ENCODE measurements at places on chromosomes 7 and 10.

- no peak for DNase-seq
These were observed 129.3 kb downstream of the GLI3 start for GRCh38 chr7:42107484-42108240.

GRCh38 chr10:131081786-131082185, 229.7 kb downstream of the TCERG1L start:
- DNase-seq = no peak

DNA sequence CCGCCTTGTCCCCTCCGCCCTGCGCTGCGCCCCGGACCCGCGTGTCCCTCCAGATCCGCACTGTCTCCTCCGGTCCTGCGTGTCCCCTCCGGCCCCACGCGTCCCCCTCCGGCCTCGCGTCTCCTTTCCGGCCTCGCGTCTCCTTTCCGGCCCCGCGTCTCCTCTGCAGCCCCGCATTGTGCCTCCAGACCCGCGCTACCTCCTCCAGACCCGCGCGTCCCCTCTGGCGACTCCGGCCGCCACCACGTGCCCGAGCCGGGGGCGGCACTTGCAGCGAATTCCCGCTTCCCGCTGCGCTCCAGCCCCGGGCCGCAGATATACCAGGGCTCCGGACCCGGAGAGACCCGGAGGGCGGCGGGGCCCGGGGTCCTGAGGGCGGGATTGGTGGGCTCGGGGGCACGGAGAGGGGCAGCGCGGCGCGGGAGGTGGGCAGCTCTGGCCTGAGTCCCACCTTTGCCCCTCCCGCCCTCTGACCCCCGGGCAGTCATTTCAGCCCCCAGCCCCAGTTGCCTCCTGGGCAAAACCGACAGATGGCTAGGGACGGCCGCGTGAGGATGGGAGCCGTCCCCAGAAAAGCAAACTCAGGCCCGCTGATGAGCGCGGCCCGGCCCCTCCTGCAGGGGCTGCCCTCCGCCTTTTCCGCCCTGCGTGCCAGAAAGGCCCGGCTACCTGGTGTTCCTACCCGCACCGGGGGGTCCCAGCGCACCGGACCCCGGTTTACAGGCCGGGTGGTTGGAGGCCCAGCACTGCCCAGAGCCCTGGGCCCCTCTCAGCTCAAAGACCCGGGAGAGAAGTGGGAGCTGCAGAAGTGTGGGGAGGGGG, 56.5 kb downstream of the RBM17 start:
- no peak for DNase-seq

DNA sequence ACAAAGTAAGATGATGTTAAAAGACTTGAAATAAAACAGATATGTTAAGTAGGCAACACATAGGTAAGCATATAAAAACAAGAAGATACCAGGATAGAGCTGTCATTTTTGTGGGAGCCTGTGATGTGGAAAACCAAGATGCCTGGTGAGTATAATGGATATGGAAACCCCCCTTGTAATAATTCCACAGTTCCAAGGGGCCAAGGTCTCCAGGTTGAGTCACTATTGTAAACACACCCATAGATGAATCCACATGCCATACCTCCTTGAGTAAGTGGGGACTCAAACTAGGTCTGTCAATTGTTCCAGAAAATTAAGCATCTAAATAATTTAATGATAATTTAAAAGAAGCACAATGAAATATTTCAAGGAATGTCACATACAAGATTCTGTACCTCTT, 15.9 kb downstream of the CAV1 start:
- no peak for DNase-seq

GRCh38 chr7:111987886-111988285, 218.3 kb downstream of the DOCK4 start:
- DNase-seq = no peak

DNA sequence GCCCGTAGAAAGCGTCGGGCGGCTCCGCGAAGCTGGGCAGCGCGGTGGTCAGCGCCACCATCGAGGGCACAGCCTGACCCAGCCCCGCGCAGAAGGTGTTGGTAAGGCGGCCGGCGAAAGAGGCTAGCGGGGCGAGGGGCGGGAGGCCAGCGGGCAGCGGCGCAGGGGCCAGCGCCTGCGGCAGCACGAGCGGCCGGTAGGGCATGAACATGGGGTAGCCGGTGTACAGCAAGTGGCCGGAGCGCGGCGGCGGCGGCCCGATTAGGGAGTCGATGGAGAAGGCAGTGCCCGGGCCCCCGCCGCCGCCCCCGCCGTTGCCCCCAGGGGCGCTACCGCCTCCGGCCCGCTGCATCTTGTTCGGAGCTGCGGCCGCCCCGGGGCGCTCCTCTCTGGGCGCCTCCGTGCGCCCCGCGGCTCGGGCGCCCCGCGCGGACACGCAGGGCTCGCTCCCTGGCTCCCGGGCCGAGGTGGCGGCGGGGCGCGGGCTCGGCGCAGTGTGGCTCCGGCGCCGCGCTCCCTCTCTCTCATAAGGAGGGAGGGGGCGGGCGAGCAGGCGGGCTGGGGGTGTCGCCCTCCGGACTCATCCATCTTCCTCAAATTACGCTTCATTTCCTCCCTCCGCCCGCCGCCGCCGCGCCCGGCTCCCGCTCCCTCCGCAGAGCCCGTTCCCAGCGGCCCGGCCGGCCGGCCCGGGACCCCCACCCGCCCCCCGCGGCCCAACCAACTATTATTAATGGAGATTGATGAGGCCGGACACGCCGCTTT, at the start of gene GBX1:
GBX1 (minus strand) TSS at position 498 of the 765 bp plus-strand sequence; CDS start at position 352, 146 bp downstream.
- no peak for DNase-seq

DNA sequence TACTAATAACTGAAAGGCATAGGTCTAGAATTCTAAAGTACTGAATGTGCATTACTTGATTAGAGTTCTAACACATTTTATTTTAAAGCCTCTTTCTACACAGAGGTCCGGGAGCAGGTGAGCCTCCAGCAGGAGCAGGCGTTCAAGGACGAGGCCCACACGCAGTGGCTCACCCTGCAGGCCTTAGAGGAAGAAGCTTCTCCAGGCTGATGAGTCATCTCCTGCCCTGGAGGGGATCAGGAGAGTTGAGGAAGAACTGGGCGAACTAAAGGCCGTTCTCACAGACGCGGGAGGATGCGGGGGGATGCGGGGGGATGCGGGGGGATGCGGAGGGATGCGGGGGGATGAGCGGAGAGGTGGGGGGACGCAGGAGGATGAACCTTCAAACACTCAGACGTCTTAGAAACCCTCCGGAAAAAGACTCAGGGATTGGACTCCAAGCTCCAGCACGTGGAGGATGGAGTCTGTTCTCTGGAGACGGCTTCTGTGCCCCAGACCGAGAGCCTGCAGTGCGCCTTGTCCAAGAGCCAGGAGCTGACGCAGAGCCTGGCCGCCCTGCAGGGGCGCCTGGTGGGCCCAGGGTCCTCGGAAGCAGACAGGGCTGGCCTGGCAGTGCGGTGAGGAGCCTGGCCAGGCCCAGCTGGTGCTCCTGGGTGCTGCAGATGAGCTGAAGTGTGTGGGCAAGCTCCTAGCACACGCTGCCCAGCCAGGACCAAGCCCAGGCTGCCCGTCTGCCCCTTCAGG, 433.7 kb upstream of the TPK1 start:
- DNase-seq = no peak

DNA sequence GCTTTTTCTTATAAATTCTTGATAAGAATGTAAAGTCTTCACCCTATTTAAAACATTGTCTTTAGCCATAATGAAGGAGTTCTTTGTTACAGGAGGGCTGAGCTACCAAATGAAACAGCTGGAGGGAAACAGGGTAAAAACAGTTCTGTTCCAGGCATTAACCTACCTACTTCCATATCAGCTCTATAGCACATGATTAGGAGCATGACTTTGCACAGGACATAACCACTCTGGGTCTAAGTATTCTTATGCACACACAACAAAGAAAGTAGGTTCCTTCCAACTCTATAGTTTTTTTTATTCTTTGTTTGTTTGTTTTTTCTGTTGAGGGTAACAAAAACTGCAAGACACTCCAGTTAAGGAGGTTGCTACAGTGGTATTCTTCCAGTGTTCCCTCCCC, 52.7 kb downstream of the SCIN start:
- DNase-seq = no peak

- DNase-seq = no peak
These were observed 43.5 kb downstream of the MTPN start for GRCh38 chr7:135933509-135934188.

DNA sequence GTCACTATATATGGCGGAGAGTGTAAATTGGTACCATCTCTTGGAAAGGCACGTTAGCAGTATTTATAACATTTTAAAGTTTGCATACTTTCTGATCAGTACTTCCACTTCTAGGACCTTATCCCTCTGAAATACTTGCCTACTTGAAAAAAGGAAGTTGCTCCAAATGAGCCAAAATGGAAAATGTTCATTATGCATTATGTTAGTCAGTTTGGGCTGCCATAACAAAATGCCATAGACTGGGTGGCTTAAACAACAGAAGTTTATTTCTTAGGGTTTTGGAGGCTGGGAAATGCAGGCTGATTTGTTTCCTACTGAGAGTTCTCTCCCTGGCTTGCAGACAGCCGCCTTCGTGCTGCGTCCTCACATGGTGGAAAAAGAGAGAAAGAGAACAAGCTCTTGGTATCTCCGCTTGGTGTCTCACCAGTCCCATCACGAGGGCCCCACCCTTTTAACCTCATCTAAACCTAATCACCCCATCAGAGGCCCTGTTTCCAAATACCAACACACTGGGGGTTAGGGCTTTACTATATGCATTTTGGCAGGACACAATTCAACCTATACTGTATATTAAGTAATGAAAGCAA, 6.9 kb downstream of the SNX10 start:
- DNase-seq = no peak

- no peak for DNase-seq
These were observed 242.0 kb downstream of the BICC1 start for GRCh38 chr10:58754469-58755339.

- DNase-seq = no peak
These were observed 297.1 kb downstream of the GALNT17 start for GRCh38 chr7:71429083-71429482.

- no peak for DNase-seq
These were observed 10.4 kb upstream of the LMBR1 start for GRCh38 chr7:156903232-156903909.

All from GM10248 (cell line).